ENCODE measurements at places on chromosomes 11 and 22. TPM values are rescaled to one million over a fixed set of nuclear protein-coding genes. Genes with fewer than 3 reads are reported as not detected.

Gene OR52A1
- total RNA-seq = not detected

GRCh38 chr22:22999523-22999922, 70.8 kb upstream of the GNAZ start:
- no peak overlapping the region for H3K27ac ChIP-seq
- H3K36me3 ChIP-seq = peaks cover 7% of the 10 kb centered on the region
- no peak for DNase-seq
- no peak overlapping the region for H3K4me3 ChIP-seq
- peaks cover 58% of the 10 kb centered on the region for H3K27me3 ChIP-seq
- H3K4me1 ChIP-seq = no peaks in the 10 kb centered on the region

GRCh38 chr11:32821917-32822560, 7.7 kb upstream of the PRRG4 start:
- no peak overlapping the region for H3K27ac ChIP-seq
- H3K4me3 ChIP-seq = no peak overlapping the region
- no peaks in the 10 kb centered on the region for H3K36me3 ChIP-seq
- H3K27me3 ChIP-seq = no peaks in the 10 kb centered on the region

Gene MRGPRX3
- not detected for total RNA-seq

GRCh38 chr11:8642196-8642841, 40.1 kb downstream of the TRIM66 start:
- peaks cover 9% of the 10 kb centered on the region for H3K4me1 ChIP-seq
- H3K27ac ChIP-seq = no peak overlapping the region
- H3K36me3 ChIP-seq = peaks cover 47% of the 10 kb centered on the region
- H3K27me3 ChIP-seq = no peaks in the 10 kb centered on the region

Gene LGALS1
- 522 TPM for total RNA-seq

DNA sequence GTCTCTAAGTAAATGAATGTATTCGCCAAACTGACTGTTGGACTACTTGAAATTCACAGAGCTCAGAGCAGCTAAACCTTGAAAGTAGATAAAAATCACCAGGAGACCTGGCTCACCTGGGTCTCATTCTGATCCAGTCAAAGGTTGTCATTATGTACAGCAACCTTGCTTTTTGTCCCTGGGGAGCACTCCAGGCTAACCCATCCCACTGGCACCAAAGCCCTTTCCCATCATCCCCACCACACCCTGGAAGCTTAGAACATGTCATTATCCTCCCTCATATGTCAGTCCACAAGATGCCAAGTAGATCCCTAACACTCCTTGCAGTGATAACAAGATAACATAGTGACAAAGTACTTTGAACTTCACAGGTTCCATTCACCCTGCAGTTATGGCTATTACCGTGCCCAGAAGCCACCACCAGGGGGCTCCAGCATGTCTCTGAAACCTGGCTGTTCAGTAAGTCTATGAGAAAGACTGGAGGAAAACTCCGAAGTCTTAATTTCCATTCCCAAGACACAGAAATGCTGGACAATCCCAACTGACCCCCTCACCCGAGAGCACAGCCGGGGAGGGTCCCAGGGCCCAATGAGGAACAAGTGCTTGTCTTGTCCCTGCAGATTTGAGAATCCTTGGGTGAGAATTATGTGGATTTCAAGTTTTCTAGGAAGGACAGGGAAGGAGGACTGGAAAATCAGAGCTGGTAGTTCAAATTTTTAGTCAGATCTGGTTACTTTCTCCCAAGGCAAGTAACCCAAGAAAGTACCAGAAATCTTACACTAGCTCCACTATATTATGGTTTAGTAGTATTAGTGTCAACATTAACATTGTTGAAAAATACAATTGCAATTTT, 43.0 kb upstream of the USP47 start:
- DNase-seq = peak; percentile 89
- peaks cover 21% of the 10 kb centered on the region for H3K27me3 ChIP-seq
- no peaks in the 10 kb centered on the region for H3K36me3 ChIP-seq
- H3K27ac ChIP-seq = no peak overlapping the region

- no peaks in the 10 kb centered on the region for H3K36me3 ChIP-seq
- DNase-seq = peak; percentile 74
- peaks cover 26% of the 10 kb centered on the region for H3K4me1 ChIP-seq
- H3K27ac ChIP-seq = no peak overlapping the region
- peak overlapping the region; percentile 37 for H3K4me3 ChIP-seq
Observed at GRCh38 chr11:119363851-119364590, 17.5 kb downstream of the USP2 start.

DNA sequence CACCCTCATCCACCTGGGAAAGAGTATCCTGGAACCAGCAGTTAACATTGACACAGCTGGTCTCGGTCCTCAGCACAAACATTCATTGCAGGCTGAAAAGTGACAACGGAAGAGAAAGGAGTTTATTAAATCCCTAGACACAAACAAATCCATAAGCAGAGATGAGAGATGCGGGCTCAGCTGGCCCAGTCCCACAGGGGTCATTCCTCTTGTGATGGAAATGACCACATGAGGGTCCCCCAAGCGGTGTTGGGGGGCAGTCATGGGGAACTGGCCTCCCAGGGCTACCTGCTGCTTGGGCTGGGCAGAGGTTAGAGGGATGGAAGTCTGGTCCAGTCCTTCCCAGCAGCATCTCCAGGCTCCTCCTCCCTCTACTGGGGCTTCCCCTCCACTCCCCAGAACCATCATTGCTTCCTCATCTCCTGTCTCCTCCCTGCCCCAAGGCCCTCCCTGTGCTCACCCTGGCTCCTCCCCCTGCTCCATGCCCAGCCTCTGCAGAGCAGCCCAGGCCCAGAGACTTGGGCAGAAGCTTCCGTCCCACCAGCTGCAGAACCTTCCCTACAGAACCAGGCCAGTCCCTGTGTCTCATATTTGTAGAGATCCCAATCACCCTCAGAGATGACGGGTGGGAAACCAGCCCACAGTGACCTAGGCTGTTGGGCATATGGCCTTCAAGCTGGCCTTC, 5.4 kb upstream of the IGLL5 start:
- peaks cover 6% of the 10 kb centered on the region for H3K27me3 ChIP-seq
- no peak overlapping the region for H3K27ac ChIP-seq
- peaks cover 12% of the 10 kb centered on the region for H3K4me1 ChIP-seq
- DNase-seq = peak; percentile 47
- no peaks in the 10 kb centered on the region for H3K36me3 ChIP-seq

GRCh38 chr11:72446929-72447769, 12.8 kb upstream of the CLPB start:
- H3K36me3 ChIP-seq = no peaks in the 10 kb centered on the region
- peaks cover 14% of the 10 kb centered on the region for H3K27me3 ChIP-seq
- DNase-seq = no peak
- H3K4me1 ChIP-seq = no peaks in the 10 kb centered on the region
- no peak overlapping the region for H3K4me3 ChIP-seq
- H3K27ac ChIP-seq = no peak overlapping the region

- peak overlapping the region; percentile 54 for H3K4me3 ChIP-seq
- peak; percentile 84 for DNase-seq
- H3K36me3 ChIP-seq = peaks cover 27% of the 10 kb centered on the region
- no peaks in the 10 kb centered on the region for H3K27me3 ChIP-seq
- peaks cover 68% of the 10 kb centered on the region for H3K4me1 ChIP-seq
- peak overlapping the region; percentile 95 for H3K27ac ChIP-seq
Observed at GRCh38 chr11:12150831-12151382, 40.5 kb downstream of the MICAL2 start.
